RPMI7951 (cell line): ENCODE measurements at places on chromosomes 3 and 15. TPM values are rescaled to one million over a fixed set of nuclear protein-coding genes. Genes with fewer than 3 reads are reported as not detected.

The ARPC4 gene
- 254 and 426 TPM in 2 replicates for total RNA-seq

The JMJD7 gene
- 5.3 and 7.8 TPM in 2 replicates for total RNA-seq

The AHSG gene
- not detected in 2 replicates for total RNA-seq

The PLA2G4F gene
- not detected in 2 replicates for total RNA-seq

The LNP1 gene
- 6.5 and 10.0 TPM in 2 replicates for total RNA-seq

The MAGI1 gene
- 3.4 and 4.1 TPM in 2 replicates for total RNA-seq

The INKA1 gene
- total RNA-seq, result 4.1 and 6.6 TPM in 2 replicates

The SERINC4 gene
- total RNA-seq, result not detected in 2 replicates

The FAIM gene
- 47.0 and 48.6 TPM in 2 replicates for total RNA-seq

The GPR160 gene
- total RNA-seq, result 0.24 and 0.29 TPM in 2 replicates

The LRRC57 gene
- total RNA-seq, result 32.3 and 33.7 TPM in 2 replicates

The SCAANT1 gene
- total RNA-seq, result not detected in 2 replicates

The RYR3 gene
- total RNA-seq, result under 0.01 TPM in 1 of 2 replicates, not detected in the other

- no peak for DNase-seq
Measured at GRCh38 chr3:185647880-185648210, 61.8 kb downstream of the SENP2 start.

- DNase-seq, result no peak
Measured at GRCh38 chr3:122921791-122922651, 105.5 kb downstream of the SEMA5B start.

- DNase-seq, result no peak
Measured at GRCh38 chr3:27085829-27086730, 283.1 kb downstream of the NEK10 start.

DNA sequence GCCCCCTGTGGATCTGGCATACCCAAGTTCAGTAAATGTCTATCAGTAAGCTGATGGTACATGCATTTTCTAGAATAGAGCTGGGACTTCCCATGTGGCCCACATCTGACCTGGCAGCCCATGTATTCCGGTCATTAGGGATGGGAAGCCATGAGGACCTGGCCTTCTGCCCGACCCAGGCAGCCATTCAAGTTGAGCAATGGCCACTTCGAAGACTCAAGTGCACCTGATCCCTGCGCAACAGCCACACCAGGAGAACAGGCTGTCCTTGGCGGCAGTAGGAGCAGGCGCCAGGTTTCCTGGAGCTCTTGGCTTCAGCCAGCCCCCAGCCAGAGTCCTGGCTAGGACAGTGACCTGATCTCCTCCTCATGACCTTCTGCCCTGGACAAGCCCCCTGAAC is 14.6 kb downstream of the HEMK1 start:
- no peak for DNase-seq

DNA sequence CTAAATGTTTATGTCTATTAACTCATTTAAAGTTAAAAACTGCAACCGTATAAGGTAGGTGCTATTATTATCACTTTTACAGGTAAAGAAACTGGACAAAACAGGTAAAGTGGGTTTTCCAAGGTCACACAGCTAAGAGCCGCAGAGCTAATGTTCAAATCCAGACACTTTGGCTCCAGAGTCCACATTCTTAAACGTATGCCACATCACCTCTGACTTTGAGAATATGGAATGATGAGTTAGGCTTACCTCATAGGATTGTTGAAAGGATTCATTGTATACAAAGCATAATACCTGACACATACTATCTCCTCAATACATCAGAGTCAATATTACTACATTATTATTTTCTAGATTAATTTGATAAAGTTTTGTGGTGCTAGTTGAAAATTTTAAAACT is 240.9 kb upstream of the STT3B start:
- no peak for DNase-seq

- DNase-seq, result peak; percentile 70
Measured at GRCh38 chr15:65400760-65401610, 21.8 kb downstream of the IGDCC4 start.

DNA sequence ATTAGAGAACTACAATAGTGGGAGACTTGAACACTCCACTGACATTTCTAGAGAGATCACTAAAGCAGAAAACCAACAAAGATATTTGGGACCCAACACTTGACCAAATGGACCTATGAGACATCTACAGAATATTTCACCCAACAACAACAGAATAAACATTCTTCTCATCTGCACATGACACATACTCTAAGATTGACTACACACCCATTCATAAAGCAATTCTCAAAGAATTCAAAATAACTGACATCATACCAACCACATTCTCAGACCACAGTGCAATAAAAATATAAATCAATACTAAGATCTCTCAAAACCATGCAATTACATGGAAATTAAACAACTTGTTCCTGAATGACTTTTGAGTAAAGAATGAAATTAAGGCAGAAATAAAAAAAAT is 473.7 kb downstream of the LPP start:
- peak; percentile 74 for DNase-seq

DNA sequence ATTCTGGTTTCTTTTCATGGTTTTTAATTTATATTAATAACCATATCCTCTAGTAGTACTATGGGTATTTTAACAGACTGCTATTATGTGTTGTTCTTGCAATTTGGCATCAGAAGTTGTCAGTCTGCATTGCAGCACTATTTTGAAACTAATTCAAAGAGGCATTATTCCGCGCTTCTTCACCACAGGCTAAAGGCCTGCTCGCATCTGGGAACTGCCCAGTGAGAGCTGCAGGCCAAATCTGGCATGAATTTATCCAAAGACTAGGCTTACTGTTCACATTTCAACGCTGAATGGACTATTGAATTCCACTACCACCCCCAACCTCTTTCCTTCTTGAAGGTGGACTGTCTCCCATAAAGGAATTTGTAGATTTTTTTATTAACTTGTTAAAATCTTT is 310.4 kb upstream of the NR2F2 start:
- DNase-seq, result peak; percentile 42

GRCh38 chr3:172302203-172302602 is 146.1 kb downstream of the GHSR start:
- no peak for DNase-seq

DNA sequence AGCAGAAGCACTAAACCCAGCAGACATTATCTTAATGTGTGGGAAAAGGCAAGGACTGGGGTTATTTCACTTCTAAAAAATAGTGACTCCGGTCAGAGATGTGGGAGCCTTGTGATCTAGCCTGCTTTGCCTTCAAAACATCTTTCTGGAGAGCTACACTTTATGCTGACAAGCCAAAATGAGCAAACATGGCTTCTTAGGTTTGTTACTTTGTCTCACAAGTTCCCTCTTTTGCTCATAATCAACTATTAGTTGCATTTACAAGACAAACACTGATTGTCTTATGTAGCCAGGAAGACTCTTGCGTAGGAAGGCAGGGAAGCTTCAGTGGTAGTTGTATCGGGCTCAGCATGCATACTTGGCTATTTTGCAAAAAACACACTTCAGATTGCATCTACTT is 129.2 kb downstream of the NUP210 start:
- DNase-seq, result no peak

- DNase-seq, result no peak
Measured at GRCh38 chr3:115301364-115301860, 154.3 kb upstream of the ZBTB20 start.

GRCh38 chr15:94370206-94370935 is 139.0 kb downstream of the MCTP2 start:
- DNase-seq, result peak; percentile 13

DNA sequence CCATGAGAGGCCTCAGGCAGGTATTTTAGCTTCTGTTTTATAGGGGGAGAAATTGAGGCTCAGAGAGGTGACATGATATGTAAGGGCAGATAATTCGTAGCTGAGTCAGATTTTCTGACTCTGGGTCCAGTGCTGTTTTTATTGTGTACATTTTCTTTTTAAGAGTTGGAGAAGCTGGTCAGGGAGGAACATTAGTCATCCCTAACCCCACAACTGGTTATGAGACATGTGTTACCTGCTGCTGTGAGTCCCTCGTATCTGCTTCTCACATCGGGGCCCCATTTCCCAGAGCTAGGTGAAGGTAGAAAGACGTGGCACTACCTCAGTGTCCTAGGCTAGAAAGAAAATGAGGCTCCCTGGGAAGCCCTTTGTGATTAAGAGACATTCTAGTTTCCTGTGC is 28.6 kb downstream of the GALNT15 start:
- peak; percentile 64 for DNase-seq

DNA sequence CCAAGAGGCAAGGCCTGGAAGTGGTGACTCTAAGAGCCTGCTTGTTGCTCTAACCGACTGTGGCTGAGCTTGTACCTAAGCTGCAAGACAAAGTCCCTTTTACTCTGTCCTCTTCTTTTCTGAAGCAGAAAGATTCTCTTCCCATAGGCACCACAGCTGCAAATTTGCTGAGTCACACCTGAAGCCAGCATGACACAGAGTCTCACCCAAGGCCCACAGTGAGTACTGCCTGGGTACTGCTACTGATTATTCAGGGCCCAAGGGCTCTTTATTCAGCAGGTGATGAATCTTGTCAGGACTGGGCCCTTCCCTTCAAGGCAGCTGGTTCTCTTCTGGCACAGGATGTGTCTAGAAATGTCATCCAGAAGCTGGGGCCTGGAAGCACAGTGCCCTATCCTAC is 18.9 kb upstream of the TIGIT start:
- DNase-seq, result peak; percentile 61

DNA sequence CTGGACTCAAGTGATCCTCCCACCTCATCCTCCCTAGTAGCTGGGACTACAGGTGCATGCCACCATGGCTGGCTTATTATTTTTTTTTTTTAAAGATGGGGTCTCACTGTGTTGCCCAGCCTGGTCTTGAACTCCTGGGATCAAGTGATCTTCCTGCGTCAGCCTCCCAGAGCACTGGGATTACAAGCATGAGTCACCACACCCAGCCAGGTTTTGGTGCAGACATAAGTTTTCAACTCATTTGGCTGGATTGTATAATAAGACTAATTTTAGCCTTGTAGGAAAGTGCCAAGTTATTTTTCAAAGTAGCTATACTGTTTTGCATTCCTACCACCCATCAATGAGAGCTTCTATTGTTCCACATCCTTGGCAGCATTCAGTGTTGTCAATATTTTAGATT is 32.1 kb downstream of the BUB1B start:
- DNase-seq, result peak; percentile 49

DNA sequence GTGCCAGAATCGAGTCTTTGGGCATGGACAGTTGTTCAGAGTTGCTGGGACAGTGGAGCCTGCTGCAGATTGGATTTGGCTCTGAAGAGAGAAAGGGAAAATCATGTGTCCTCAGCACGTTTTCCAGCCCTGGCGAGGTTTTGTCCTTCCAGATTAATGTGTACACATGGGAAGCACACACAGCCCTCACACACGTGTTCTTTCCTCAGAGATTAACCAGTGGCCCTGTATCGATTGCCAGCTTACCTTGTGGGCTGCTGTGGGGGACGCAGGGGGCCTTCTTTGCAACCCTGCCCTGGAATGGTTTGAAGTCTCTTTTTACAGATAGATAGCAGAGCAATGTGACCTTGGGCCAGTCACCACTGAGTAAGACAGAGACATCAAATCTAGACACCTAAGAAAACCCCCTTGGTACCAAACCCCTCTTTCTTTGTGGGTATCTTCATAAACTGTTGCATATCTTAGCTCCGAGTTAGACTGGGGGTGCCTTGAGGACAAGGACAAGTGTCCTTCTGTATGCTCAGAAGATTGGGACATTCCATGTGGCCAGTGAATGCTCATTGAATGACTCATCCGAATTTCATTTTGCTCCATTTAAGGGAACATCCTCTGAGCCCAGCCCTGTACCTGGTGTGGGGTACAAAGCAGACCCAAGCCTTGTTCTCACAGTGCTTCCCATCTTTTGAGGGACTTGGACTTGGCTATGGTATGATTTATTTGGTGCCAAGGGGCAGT is 48.0 kb downstream of the SMAD6 start:
- peak; percentile 54 for DNase-seq

- no peak for DNase-seq
Measured at GRCh38 chr15:88533376-88533775, 13.1 kb downstream of the DET1 start.

DNA sequence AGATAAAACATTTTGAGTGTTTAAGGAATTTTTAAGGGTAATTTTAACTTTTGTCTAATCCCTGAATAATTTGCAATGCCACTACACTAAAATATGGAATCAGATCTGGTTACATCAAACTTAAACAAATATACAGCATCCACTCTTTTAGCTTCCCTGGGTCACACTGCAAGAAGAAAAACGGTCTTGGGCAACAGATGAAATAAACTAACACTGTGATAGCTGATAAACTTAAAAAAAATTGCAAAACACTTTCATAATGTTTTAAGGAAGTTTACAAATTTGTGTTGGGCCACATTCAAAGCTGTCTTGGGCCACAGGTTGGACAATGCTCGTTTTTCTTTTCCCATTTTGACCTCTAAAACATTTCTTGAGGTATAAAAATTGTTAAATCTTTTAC is 34.3 kb downstream of the CCDC66 start:
- no peak for DNase-seq

- peak; percentile 98 for DNase-seq
Measured at GRCh38 chr3:41267975-41268640, 68.8 kb downstream of the CTNNB1 start.

- peak; percentile 27 for DNase-seq
Measured at GRCh38 chr3:64039981-64040733, 16.9 kb upstream of the PSMD6 start.

DNA sequence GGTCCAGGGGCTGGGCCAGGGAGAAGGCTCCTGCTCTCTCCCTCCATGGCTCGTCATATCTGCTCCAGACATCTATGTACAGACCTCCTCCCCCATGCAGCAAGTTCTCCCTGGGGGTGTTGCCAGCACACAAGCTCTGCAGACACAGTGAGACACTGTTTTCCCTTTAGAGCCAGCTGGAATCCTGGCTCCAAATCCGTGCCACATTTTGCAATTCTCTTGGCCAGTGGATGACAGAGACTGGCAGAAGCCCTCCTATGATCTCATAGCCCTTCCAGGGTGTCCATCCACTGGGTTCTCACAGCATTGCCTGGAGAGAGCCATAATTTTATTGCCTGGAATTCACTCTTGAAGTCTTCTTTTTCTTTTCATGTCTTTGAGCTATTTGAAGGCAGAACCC is 203.9 kb downstream of the TLE3 start:
- peak; percentile 84 for DNase-seq

GRCh38 chr15:59644756-59645155 is 12.6 kb downstream of the GTF2A2 start:
- no peak for DNase-seq

DNA sequence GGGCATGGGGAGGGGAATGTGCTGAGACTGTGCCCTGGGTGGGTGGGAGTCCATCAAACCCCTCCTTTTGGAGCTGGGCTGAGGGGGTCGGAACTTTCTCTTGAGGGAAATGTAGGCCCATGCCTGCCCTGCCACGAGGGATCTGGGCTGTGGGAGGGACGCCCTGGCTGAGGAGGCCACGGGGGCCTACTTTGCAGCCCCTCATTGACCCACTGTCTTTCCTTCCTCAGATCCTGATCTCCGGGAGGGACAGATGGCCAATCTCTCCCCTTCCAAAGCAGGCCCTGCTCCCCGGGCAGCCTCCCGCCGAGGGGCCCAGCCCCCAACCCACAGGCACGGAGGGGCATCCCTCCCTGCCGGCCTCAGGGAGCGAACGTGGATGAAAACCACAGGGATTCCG is 25.3 kb downstream of the LOXL1 start:
- DNase-seq, result peak; percentile 42

- no peak for DNase-seq
Measured at GRCh38 chr3:140529558-140529957, 148.3 kb upstream of the TRIM42 start.

DNA sequence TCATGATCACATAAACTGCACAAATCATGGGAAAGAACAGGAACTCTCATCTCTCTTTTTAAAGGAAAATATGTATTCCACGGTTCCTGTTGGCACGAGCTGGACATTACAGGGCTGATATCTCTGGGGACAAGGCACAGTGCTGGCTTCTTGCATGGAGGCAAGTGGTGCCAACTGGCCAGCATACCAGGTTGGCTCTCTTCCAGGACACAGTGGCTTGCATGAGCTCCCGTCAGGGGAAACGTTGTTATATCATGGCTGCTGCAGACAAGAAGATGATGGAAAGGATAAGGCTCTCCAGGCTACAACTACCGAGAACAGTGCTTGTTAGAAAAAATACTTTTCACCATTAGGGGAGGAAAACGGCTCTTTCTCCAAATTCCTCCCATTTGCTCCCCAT is 283.9 kb downstream of the RORA start:
- DNase-seq, result peak; percentile 25
